ENCODE measurements at places on chromosomes 2 and 18. TPM values are rescaled to one million over a fixed set of nuclear protein-coding genes. Genes with fewer than 3 reads are reported as not detected.

DNA sequence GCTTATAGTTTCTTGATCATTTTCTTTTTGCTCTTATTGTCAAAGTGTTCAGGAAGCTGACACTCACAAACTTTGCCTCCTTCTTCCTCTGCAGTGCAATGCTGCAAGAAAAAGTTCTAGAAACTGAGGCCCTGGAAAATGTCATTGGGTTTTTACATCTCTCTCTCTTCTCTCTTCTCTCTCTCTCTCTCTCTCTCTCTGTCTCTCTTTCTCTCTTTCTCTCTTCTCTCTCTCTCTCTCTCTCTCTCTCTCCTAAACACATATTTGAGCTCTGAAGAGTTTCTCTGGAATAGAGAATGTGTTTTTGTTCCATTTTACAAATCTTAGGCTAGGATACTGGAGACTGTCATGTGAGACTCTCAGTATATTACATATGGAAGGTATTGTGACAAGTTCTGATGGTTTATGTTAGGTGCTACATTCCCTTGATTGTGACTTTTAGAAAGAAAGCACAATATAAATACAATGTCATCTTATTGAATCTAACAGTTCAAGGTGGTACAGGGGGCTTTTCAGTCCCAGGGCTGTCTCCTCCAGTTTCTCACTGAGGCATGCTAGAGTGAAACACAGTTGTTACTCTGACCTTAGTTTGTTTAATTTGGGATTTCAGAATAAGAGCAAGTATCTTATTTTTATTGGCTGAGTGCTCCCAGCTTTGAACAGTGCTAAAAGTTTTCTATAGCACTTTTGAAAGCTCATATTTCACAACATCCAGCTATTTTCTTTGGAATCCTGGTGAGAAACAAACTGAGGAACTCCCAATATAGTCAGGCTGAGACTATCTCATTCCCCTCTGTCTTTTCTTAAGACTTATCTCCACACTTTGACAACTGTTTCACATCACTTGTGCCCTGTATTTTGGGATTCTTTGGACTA is 41.4 kb upstream of the EHBP1 start:
- peak overlapping the region; percentile 83 for H3K27ac ChIP-seq
- H3K36me3 ChIP-seq, result no peaks in the 10 kb centered on the region
- H3K27me3 ChIP-seq, result no peaks in the 10 kb centered on the region
- no peak for DNase-seq
- peaks cover 69% of the 10 kb centered on the region for H3K4me1 ChIP-seq
- no peak overlapping the region for H3K4me3 ChIP-seq

DNA sequence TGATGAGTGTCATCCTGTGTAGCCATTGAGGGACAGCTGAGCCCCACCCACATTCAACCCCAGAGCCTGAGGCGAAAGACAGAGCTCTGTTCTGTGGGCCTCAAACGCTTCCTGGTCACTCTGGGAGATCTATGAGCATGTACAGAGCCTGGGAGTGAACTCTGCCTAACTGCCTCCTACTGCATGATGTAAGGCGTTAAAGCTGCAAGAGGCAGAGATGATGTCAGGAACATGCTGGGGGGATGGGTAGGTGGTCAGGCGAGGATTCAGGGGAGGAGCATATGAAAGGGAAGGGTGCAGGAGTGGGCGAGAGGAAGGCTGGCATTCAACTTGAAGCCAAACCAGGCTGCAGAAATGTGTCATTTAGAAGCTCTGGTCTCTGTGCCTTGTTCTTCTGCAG is 181.0 kb downstream of the TFCP2L1 start:
- no peaks in the 10 kb centered on the region for H3K36me3 ChIP-seq
- no peak overlapping the region for H3K4me3 ChIP-seq
- no peaks in the 10 kb centered on the region for H3K27me3 ChIP-seq
- no peaks in the 10 kb centered on the region for H3K4me1 ChIP-seq

Gene CXCR4
- polyA plus RNA-seq, result 5.8 TPM

Gene SLC11A1
- 7.0 TPM for polyA plus RNA-seq

GRCh38 chr2:8432706-8433336 is 249.0 kb upstream of the ID2 start:
- peaks cover 7% of the 10 kb centered on the region for H3K4me1 ChIP-seq
- no peaks in the 10 kb centered on the region for H3K36me3 ChIP-seq
- H3K4me3 ChIP-seq, result no peak overlapping the region
- no peak for DNase-seq
- H3K27ac ChIP-seq, result no peak overlapping the region

GRCh38 chr2:71685073-71685848 is 231.9 kb downstream of the DYSF start:
- no peak overlapping the region for H3K4me3 ChIP-seq
- peaks cover 4% of the 10 kb centered on the region for H3K36me3 ChIP-seq
- H3K27ac ChIP-seq, result no peak overlapping the region
- no peaks in the 10 kb centered on the region for H3K27me3 ChIP-seq

- no peaks in the 10 kb centered on the region for H3K4me1 ChIP-seq
- no peaks in the 10 kb centered on the region for H3K36me3 ChIP-seq
- DNase-seq, result no peak
- no peak overlapping the region for H3K27ac ChIP-seq
These were observed 557.9 kb downstream of the CCDC85A start for GRCh38 chr2:56741601-56742102.

DNA sequence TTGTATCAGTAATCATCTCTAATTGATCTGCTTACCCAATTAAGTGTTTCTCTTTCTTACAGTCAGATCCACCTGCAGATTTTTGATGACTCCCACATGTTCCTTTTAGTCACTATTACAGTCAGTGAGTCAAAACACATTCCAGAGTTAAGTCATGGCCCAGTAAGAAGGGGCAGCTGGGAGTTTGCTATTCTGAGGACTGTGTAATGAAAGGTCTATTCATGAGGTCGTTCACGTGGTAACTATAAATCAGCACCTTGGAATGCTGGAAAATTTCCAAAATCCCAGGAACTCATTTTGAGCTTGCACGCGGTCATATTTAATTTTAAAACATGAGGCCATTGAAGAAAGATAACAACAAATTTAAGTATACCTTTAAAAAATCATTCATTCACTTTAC is 252.5 kb downstream of the XIRP2 start:
- H3K27me3 ChIP-seq, result no peaks in the 10 kb centered on the region
- no peak for DNase-seq
- no peak overlapping the region for H3K4me3 ChIP-seq
- peaks cover 26% of the 10 kb centered on the region for H3K4me1 ChIP-seq
- H3K36me3 ChIP-seq, result no peaks in the 10 kb centered on the region
- no peak overlapping the region for H3K27ac ChIP-seq

DNA sequence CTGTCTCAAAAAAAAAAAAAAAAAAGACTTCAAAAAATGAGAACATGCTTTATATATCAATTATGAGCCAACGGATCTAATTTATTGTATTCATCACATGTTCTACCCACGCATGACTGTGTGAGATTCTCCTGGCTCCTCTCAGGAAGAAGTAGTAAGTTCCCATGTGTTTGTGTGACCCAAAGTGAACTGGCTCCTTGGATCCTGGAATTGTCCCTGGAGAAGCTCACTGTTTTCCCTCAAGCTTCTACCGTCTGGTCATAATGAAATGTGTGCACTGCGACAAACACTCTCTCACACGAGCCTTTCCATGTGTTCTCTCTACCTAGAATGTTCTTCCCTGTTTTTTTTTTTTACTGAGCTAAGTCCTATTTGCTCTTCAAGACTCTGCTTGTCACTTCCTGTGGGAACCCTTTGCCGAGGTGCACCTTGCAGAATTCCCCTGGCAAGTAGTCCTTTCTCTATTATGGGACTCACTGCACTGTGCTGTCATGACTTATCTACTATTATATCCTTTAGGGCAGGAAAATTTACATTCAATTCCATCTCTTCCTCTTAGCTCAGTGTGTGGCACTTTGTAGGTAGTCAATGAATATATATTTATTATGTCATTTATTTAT is 83.2 kb upstream of the THOC1 start:
- H3K4me1 ChIP-seq, result peaks cover 40% of the 10 kb centered on the region
- no peak overlapping the region for H3K27ac ChIP-seq
- H3K36me3 ChIP-seq, result no peaks in the 10 kb centered on the region

GRCh38 chr2:198405311-198405710 is 600.9 kb downstream of the PLCL1 start:
- no peaks in the 10 kb centered on the region for H3K27me3 ChIP-seq
- no peaks in the 10 kb centered on the region for H3K4me1 ChIP-seq
- no peak for DNase-seq
- no peak overlapping the region for H3K4me3 ChIP-seq

GRCh38 chr2:173451941-173452340 is 97.3 kb downstream of the CDCA7 start:
- no peak overlapping the region for H3K27ac ChIP-seq
- H3K4me1 ChIP-seq, result peaks cover 4% of the 10 kb centered on the region
- no peak overlapping the region for H3K4me3 ChIP-seq

DNA sequence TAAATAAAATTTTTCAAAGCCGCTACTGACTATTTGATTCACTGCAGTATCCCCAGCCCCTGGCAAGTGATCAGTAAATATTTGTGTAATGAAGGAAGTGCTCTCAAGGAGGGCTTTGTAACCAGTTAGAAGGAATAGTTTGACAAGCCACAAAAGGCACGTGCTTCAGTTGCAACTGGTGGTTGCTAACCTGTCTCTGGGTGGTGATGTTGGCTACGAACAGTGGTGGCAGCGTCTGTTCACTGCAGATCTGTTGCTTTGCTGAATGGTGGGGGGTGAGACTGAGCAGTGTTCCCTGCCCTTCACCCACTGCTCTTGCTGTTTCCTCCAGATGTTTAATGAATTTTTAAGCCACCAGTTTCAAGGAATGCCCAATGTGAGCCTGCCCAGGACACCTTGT is 73.9 kb upstream of the SIX2 start:
- H3K4me3 ChIP-seq, result no peak overlapping the region
- DNase-seq, result no peak
- no peaks in the 10 kb centered on the region for H3K4me1 ChIP-seq
- no peak overlapping the region for H3K27ac ChIP-seq
- H3K36me3 ChIP-seq, result no peaks in the 10 kb centered on the region

DNA sequence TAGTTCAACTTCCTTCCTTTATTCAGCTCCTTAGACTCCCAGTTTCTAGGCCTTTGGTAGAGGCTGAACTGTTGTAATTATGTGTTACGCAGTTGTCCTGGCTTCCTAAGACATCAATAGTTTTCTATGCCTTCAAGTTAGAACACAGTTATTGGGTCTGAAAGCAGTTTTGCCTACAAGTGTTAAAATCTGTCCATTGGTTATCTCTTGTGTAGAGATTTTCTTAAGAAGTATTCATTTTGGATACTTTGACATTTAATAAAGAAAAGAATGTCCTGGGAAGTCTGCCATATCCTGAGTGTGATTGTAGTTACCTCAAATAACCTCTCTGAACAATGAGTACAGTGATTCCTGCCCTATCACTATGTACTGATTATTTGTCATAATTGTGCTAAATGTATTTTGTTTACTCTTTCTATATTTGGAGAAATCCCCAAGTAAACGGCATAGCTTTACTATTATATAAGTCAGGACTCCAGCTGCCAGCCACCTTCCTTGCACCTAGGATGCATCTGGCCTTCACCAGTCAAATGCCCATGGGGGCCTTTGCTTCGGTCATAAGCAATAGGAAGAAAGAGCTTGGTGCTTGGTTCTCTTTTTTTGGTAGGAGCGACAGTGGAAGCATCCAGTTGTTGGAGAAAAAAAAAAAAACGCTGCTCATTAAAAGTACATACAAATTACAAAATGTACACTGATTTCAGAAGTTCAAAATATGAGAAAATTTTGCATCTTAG is 449.5 kb upstream of the PKDCC start:
- DNase-seq, result no peak
- H3K4me3 ChIP-seq, result no peak overlapping the region
- no peaks in the 10 kb centered on the region for H3K36me3 ChIP-seq
- H3K27ac ChIP-seq, result peak overlapping the region; percentile 20
- peaks cover 25% of the 10 kb centered on the region for H3K4me1 ChIP-seq
- no peaks in the 10 kb centered on the region for H3K27me3 ChIP-seq

- DNase-seq, result no peak
- no peak overlapping the region for H3K4me3 ChIP-seq
- H3K27ac ChIP-seq, result no peak overlapping the region
- H3K4me1 ChIP-seq, result peaks cover 28% of the 10 kb centered on the region
These were observed 172.8 kb upstream of the SPRED2 start for GRCh38 chr2:65605058-65605742.

Gene C2orf78
- not detected for polyA plus RNA-seq

- H3K36me3 ChIP-seq, result no peaks in the 10 kb centered on the region
- no peaks in the 10 kb centered on the region for H3K27me3 ChIP-seq
- no peak for DNase-seq
- H3K4me3 ChIP-seq, result no peak overlapping the region
- no peaks in the 10 kb centered on the region for H3K4me1 ChIP-seq
These were observed 57.5 kb downstream of the SLC35F5 start for GRCh38 chr2:113698892-113699447.

- H3K4me1 ChIP-seq, result no peaks in the 10 kb centered on the region
- H3K36me3 ChIP-seq, result no peaks in the 10 kb centered on the region
- no peak overlapping the region for H3K27ac ChIP-seq
- H3K4me3 ChIP-seq, result no peak overlapping the region
- no peaks in the 10 kb centered on the region for H3K27me3 ChIP-seq
These were observed 140.5 kb downstream of the ST6GAL2 start for GRCh38 chr2:106745468-106745867.

- no peak overlapping the region for H3K27ac ChIP-seq
- DNase-seq, result no peak
- no peak overlapping the region for H3K4me3 ChIP-seq
- no peaks in the 10 kb centered on the region for H3K36me3 ChIP-seq
- H3K4me1 ChIP-seq, result peaks cover 31% of the 10 kb centered on the region
These were observed 149.2 kb downstream of the FAM210A start for GRCh38 chr18:13577091-13577697.

Gene GDF7
- under 0.01 TPM for polyA plus RNA-seq

GRCh38 chr2:68157002-68157401 is 686 bp upstream of the PNO1 start:
- H3K27me3 ChIP-seq, result no peaks in the 10 kb centered on the region
- DNase-seq, result no peak
- H3K4me1 ChIP-seq, result peaks cover 34% of the 10 kb centered on the region
- H3K27ac ChIP-seq, result peak overlapping the region; percentile 85
- peaks cover 8% of the 10 kb centered on the region for H3K36me3 ChIP-seq

Gene CDH7
- not detected for polyA plus RNA-seq

Gene PDCD1
- not detected for polyA plus RNA-seq

DNA sequence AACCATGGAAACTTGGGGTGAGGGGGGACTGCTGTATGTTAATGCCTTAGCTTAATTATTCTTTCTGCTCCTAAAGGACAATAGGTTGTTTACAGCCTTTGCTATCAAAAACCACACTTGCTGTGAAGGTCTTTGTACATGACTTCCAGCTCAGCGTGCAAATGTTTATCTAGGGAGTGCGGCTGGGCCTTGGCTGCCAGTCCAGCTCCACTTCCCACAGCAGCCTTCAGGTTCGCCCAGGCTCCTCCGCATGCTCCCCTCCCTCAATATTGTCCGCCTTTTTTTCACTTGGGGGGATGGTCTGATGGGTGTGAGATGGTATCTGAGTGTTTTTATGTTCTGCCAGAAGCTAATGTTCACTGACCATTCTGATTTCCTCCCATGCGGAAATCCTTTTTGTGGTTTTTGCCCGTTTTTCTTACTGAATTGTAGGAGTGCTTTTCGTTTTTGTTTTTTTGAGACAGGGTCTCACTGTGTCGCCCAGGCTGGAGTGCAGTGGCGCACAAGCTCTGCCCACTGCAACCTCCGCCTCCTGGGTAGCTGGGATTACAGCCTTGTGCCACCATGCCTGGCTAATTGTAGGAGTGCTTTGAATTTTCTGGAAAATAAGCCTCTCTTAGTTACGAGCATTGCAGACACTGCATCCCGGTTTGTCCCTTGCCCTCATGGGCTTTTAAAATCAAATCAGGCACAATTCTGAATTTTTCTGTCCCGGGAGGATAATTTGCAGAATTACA is 28.8 kb downstream of the SH3BP4 start:
- peaks cover 59% of the 10 kb centered on the region for H3K4me1 ChIP-seq
- no peaks in the 10 kb centered on the region for H3K27me3 ChIP-seq
- H3K4me3 ChIP-seq, result no peak overlapping the region

Data from sigmoid colon (tissue), 7 donors.